ENCODE measurements at places on chromosomes 3 and 15.

- DNase-seq: no peak
These were observed 234.8 kb upstream of the WNT5A start for GRCh38 chr3:55721716-55722484.

DNA sequence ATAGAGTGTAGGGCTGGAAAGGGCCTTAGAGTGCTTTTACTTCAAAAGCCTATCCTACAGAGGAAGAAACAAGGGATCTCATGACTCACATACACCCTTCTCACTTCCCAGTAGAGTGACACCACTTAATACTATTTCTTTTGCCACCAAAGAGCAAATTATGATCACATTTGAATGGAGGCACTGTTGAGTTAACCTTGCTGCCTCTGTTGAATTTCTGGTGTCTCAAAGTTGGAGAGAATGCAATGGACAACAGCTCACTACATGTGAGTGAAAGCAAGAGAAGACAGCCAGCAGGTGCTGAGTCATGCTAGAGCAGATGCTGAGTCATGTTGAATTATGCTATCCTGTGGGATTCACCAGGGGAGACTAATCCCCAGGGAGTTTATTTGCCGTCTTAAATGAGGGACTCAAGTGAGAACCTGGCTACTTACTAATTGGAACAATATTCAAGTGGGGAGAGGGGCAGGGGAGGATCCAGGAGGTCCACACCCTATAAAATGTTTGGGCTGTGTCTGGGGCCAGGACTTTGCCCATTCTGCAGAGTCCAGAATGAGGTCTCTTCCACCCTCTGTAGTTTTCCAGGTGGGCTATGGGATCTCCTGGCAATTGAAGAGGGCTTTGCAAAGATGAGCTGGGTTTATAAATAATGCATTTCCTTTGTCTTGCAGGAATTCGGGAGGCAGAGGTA is 35.8 kb downstream of the ST8SIA2 start:
- no peak for DNase-seq

- DNase-seq: no peak
These were observed 62.0 kb upstream of the ST3GAL6 start for GRCh38 chr3:98701071-98701675.

GRCh38 chr3:134260987-134261386 is 10.3 kb upstream of the RYK start:
- no peak for DNase-seq

DNA sequence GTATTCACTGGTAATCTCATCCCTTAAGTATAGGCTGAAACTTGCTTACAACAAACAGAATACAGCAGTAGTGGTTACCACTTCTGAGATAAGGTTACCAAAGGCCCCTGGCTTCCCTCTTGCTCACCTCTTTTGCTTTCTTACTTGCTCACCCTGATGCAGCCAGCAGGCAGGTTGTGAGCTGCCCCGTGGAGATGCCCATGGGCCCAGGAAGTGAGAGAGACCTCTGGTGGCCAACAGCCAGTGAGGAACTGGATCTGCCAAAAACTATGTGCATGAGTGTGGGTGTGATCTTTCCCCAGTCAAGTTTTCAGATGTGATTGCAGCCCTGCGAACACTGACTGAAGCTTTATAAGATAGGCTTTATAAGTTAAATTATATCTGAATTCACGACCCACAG is 48.7 kb downstream of the NMNAT3 start:
- no peak for DNase-seq

DNA sequence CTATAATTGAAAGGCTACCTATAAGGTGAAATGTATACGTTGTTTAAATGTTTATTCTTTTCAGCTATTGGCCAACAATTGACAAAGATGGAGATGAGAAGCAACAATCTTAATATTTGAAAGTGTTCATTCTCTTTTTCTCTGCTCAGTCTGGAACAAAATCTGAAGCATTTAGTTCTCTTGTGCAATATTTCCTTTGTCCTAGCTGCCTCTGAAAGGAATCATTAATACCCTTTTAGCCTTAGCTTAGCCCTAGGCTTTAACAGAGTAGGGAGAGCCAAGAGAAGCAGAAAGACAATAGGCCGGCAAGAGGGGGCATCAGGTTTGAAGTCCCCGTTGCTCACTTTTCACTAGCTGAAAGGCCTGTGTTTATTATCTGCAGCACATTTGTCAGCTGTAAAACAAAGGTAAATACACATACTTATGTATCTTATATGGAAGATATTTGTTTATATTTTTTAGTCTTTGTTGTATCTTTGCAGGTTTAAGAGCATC is 422.5 kb upstream of the SEMA6D start:
- no peak for DNase-seq

DNA sequence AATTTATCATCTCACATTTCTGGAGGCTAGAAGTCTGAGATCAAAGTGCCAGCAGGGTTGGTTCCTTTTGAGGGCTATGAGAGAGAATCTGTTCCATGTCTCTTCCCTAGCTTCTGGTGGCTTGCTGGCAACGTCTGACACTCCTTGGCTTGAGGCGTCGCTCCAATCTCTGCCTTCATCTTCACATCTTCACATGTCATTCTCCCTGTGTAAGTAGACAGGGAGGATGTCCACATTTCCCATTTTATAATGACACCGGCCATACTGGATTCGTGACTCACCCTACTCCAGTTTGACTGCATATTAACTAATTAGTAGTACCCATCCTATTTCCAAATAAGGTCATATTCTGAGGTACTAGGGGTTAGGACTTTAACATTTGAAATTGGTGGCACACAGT is 17.5 kb upstream of the ARHGAP31 start:
- no peak for DNase-seq

DNA sequence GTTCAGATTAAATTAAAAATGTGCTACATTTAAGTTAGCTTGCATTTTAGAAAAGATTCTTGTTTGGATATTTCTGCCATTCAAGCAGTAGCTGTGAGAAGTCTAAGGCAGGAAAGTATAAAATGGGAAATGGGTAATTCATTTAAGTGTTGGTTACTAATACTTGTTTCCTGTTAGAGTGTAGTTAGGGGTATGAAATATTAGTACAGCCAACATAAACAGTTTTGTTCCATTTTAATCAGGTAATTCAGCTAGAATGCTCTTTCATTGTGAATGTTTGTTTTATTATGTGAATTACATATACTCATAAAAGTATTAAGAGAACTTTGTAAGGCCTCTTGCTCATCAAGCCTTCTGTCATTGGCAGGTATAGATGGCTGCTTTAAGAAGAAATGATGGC is 19.9 kb downstream of the TATDN2 start:
- DNase-seq: no peak
